Right lobe of liver (tissue), 6 donors: ENCODE measurements at places on chromosomes 11 and 22. TPM values are rescaled to one million over a fixed set of nuclear protein-coding genes. Genes with fewer than 3 reads are reported as not detected.

DPAGT1 gene
- 43.4 TPM for total RNA-seq

HPX gene
- total RNA-seq = 4,072 TPM

SCGB1A1 gene
- not detected for total RNA-seq

SCN4B gene
- total RNA-seq = 0.25 TPM

GRCh38 chr22:33747029-33747428 is 173.2 kb downstream of the LARGE1 start:
- peak overlapping the region; percentile 27 for H3K27ac ChIP-seq
- DNase-seq = no peak
- H3K36me3 ChIP-seq = no peaks in the 10 kb centered on the region
- H3K4me1 ChIP-seq = no peaks in the 10 kb centered on the region
- no peak overlapping the region for H3K4me3 ChIP-seq
- no peaks in the 10 kb centered on the region for H3K27me3 ChIP-seq

GRCh38 chr11:20075627-20076026 is 84.6 kb downstream of the DBX1 start:
- no peak overlapping the region for H3K4me3 ChIP-seq
- no peaks in the 10 kb centered on the region for H3K4me1 ChIP-seq
- no peaks in the 10 kb centered on the region for H3K36me3 ChIP-seq
- H3K27ac ChIP-seq = no peak overlapping the region

GRCh38 chr11:113316256-113316655 is 1.9 kb downstream of the TTC12 start:
- no peak for DNase-seq
- no peaks in the 10 kb centered on the region for H3K27me3 ChIP-seq
- H3K4me1 ChIP-seq = no peaks in the 10 kb centered on the region
- no peak overlapping the region for H3K4me3 ChIP-seq
- H3K36me3 ChIP-seq = no peaks in the 10 kb centered on the region
- H3K27ac ChIP-seq = no peak overlapping the region

DNA sequence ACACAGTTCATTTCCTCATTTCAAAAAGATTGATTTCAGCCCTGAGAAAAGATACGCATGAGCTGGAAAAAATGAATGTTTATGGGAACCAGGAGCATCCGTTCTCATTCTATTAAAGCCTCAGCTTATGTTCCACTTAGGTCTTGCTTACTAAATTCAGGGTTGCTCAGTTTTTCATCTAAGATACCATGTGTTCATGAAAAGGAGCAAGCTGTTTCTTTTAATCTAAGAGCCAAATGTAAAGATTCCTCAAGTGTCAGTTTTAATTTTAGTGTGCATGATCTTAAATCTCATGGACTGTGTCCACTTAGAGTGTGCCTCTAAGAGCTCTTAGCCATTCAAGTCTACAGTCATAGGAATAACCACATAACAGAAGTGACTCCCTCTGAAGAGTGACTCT is 141.5 kb upstream of the ARHGAP42 start:
- no peak overlapping the region for H3K27ac ChIP-seq
- DNase-seq = no peak
- no peaks in the 10 kb centered on the region for H3K4me1 ChIP-seq
- H3K27me3 ChIP-seq = no peaks in the 10 kb centered on the region
- H3K4me3 ChIP-seq = no peak overlapping the region

- peaks cover 2% of the 10 kb centered on the region for H3K4me1 ChIP-seq
- H3K27ac ChIP-seq = no peak overlapping the region
- peaks cover 39% of the 10 kb centered on the region for H3K36me3 ChIP-seq
- H3K4me3 ChIP-seq = no peak overlapping the region
These were observed 45.8 kb upstream of the CHKA start for GRCh38 chr11:68166969-68167368.

DNA sequence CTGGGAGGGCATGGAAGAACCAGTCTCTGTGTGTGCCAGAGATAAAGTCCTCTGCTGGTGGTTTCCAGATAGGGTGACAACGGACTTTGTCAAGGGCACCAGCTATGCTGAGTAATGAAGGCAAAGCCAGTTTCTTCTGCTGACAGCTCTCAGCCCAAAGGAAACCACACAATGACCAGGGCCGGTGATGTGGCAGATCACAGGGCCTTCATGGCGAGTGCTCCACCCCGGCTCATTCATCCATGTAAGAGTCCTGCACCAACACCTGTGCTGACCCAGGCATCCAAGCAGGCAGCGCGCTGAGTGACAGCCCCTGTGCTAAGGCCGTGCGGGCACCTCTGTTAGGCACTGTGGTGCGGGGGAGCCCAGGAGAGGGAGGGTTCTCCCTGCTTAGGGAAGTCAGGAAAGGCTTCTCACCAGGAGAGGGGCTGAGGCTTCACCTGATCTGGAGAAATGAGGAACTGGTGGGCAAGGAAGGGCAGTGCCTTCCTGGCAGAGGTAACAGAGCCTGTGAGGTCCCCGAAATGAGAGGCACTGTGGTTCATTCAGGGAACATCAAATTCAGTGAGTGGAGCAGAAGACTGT is 33.8 kb downstream of the TP53I11 start:
- H3K27ac ChIP-seq = no peak overlapping the region
- H3K4me3 ChIP-seq = no peak overlapping the region
- H3K36me3 ChIP-seq = no peaks in the 10 kb centered on the region
- no peaks in the 10 kb centered on the region for H3K27me3 ChIP-seq
- DNase-seq = no peak
- no peaks in the 10 kb centered on the region for H3K4me1 ChIP-seq

GRCh38 chr11:72244060-72244360 is at the start of gene PHOX2A:
TSS of gene PHOX2A (minus strand) at chr11:72244176. CDS start at chr11:72244004, 172 bp downstream.
- H3K36me3 ChIP-seq = no peaks in the 10 kb centered on the region
- peaks cover 13% of the 10 kb centered on the region for H3K4me1 ChIP-seq

DNA sequence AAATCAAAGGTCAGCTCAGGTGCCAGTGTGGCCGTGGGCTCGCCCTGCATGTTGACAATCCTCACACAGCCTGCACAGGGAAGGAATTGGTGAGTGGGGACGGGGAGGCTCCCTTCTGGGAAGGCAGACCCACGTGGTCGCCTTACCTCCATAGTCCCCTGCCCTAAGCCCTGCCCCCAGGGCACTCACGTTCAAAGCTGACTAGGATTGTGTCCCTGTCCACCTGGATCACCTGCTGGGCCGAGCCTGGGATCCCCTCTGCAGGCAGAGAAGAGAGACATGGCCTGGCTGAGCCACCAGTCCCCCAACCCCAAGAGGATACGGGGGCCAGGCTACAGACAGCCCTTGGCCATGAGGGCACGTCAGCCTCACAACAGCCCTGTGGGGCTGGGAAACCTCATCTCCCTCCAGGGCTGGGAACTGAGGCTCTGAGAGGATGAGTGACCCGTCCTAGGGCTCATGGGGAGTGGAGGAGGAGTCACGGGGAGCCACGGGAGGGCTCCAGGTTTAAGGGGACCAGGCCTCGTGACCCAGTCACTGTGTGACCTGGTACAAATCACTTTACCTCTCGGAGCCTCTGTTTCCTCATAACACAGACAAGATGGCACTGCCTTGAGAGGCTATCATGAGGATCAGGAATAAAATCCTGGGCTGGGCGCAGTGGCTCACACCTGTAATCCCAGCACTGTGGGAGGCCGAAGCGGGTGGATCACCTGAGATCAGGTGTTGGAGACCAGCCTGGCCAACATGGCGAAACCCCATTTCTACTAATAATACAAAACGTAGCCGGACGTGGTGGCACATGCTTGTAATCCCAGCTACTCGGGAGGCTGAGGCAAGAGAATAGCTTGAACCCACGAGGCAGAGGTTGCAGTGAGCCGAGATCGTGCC is 12.1 kb upstream of the SF1 start:
- DNase-seq = peak; percentile 37
- H3K36me3 ChIP-seq = no peaks in the 10 kb centered on the region
- H3K4me1 ChIP-seq = no peaks in the 10 kb centered on the region
- H3K27ac ChIP-seq = no peak overlapping the region

DNA sequence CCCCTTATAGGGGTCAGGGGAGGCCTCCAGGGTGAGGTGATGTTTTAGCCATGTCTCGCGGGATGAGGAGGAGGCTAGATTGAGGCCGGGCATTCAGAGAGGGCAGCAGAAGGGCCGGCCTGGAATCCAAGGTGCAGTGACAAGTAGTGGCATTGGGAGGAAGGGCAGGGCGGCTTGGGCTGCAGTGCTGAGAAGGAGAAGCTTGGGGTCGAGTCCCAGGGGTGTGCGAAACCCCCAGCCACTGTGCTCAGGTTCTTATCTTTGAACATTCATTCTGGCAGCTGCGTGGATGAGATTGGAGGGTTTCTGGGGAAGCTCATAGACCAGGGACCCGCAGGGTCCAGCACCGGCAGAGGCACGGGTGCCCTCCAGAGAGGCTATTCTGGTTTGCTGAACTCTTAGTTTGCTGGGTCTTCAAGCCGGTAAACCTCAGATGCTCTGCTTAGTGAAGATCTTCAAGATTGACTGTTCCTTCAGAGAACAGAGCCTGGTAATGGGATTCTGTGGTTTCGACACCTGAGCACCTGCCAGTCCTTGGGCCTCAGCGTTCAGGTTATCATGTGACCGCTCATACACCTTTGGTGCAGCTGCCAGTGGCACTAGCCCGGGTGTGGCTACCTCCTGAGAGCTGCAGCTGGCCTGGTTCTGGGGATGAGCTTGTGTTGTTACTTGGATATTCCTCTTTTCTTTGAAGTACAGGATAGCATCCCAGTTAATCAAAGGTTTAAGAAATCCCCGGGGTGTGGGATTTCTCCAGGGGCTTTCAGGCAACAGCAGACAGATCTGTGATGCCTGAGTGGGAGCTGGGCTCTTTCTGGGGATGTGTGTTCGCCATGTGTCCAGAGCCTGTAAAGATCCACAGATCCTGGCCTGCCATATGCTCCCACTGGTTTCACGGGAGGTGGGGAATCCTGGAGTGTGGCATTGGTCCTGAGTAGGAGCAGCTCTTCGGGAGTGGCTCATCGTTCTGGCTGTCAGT is 152.8 kb downstream of the TBC1D22A start:
- H3K27me3 ChIP-seq = no peaks in the 10 kb centered on the region
- H3K4me1 ChIP-seq = no peaks in the 10 kb centered on the region
- peaks cover 11% of the 10 kb centered on the region for H3K36me3 ChIP-seq

- H3K4me1 ChIP-seq = no peaks in the 10 kb centered on the region
- no peaks in the 10 kb centered on the region for H3K36me3 ChIP-seq
- H3K4me3 ChIP-seq = no peak overlapping the region
- H3K27me3 ChIP-seq = no peaks in the 10 kb centered on the region
- no peak for DNase-seq
- no peak overlapping the region for H3K27ac ChIP-seq
These were observed 68.4 kb downstream of the TBC1D22A start for GRCh38 chr22:46830841-46831240.

DNA sequence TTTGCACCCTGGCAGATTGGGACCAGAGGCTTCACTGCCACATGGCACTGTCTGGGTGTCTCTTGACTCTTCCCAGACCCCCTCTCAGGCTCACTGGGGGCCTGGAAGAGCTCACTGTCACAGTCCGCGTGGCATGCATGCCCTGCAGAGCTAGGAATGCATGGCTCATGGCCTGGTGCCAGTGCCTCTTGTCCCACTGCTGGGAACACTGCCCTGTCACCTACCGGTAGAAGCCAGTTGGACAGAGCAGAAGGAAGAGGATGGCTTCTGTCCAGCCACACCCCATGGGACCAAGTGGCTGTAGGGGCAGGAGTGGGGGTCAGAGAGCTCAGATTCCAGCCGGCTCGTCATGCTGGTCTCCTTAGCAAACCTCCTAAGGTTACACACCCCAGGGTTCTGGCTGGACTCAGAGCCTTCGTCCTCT is 29.7 kb downstream of the MB start:
- H3K27ac ChIP-seq = no peak overlapping the region
- no peaks in the 10 kb centered on the region for H3K4me1 ChIP-seq

DNA sequence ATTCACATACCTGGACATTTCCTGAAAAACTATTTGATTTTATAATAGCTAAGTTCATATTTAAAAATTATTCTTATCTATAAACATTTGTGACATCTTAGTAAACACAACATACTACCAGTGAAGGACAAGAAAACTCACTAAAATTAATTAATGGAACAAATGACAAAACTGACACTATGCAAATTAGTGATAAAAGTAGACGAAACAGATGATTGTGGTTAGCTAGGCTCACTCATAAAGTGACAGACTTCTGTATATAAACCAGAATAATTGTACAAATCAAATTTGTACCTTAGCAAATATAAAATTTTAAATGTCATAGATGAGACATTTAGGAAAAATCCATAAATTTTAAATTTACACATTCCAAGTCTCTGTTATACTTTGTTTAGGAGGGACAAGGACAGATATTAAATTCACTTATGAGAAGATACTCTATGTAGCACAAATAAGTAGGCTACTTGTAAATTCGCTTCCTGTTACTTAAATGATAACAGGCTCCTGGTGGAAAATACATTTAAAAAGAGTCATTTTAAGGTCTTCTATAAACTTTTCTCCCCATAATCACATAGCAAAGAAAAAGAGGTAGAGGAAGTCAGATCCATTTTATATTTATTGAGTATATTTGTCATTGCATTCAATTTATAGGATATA is 81.2 kb downstream of the KIF18A start:
- DNase-seq = no peak
- no peaks in the 10 kb centered on the region for H3K27me3 ChIP-seq
- no peak overlapping the region for H3K4me3 ChIP-seq
- H3K4me1 ChIP-seq = no peaks in the 10 kb centered on the region
- no peak overlapping the region for H3K27ac ChIP-seq

DNA sequence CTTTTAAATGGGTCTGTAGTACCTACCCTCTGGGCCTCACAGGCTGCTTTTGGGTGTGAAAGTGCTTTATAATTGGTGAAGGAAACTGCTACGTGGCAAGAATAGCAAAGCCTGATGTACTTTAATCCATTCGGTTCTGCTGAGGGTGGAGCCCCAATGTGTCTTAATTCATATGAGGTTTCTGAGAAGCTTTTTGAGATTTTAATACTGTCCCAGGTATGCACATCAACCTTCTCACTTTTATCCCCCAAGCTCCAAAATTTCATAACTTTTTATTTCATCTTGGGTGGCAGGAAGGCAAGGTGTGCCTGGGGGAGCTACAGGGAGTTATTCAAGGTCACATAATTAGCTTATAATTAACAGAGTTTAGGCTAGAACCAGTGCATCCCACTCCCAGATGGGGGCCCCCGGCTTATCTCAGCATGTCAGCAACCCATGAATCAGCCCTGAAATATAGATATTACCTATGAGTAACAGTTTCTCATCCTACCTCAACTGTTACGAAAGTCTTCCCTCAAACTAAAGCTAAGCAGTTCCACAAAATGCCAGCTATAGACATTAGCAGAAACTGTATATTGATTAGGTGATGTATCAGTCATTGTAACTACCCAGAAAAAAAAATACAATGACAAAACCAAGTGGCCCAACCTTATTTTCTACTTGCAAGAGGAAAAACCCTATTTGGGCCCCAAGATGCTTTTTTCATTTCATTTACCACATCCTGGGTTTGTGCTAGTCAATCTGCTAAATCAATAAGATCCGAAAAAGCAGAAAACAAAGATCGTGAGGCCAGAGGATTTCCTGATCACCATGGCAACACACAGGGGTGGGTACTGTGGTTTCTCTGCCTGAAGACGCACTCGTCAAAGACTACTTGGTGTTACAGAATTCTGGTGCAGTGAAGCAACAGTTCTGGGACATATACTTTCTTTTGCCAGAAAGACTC is 26.7 kb downstream of the CD44 start:
- peaks cover 8% of the 10 kb centered on the region for H3K4me1 ChIP-seq
- no peak for DNase-seq
- peak overlapping the region; percentile 43 for H3K27ac ChIP-seq
- H3K36me3 ChIP-seq = no peaks in the 10 kb centered on the region
- no peaks in the 10 kb centered on the region for H3K27me3 ChIP-seq
